ENCODE measurements at places on chromosomes 4 and X. TPM values are rescaled to one million over a fixed set of nuclear protein-coding genes. Genes with fewer than 3 reads are reported as not detected.
A peak's percentile ranks its signal among the peaks of the same experiment; 100 is the strongest.

The CACNA1F gene
- 1.0 TPM for total RNA-seq

The TRIML2 gene
- total RNA-seq, result not detected

The PLP1 gene
- total RNA-seq, result 326 TPM

- DNase-seq, result no peak
- no peak overlapping the region for H3K27ac ChIP-seq
- H3K27me3 ChIP-seq, result no peaks in the 10 kb centered on the region
- H3K4me3 ChIP-seq, result no peak overlapping the region
- no peaks in the 10 kb centered on the region for H3K36me3 ChIP-seq
Observed at GRCh38 chrX:47568656-47569295, 7.8 kb downstream of the ARAF start.

DNA sequence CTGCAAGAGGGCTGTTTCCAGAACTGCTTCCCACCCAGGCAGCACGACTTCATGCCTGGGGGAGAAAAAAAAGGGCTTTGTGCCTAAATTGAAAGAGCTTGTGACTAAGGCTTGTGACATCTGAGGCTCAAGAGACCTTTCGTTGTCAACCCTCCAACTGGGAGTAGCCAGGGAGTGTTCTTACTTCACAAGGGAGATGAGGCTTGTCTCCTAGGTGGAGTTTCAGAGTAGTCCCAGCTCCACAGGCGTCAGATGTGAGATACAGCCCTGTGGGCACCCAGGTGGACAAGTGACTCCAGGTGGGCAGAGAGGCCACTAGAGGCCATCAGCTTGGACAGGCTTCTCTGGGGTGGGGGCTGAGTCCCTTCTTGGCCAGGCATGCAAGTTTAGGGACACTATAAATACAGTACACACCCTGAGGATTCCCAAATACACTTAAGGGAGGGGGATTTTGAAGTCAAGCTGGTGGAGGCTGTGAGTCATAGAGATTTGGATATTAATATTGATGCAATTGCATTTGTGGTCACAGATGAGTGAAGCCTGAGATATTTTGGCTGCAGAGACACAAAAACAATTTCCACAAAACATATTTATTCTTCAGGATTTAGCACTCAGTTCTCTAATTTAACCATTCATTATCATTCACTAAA lies 40.1 kb upstream of the SETD7 start:
- no peaks in the 10 kb centered on the region for H3K36me3 ChIP-seq
- no peaks in the 10 kb centered on the region for H3K4me1 ChIP-seq
- peak; percentile 67 for DNase-seq
- H3K4me3 ChIP-seq, result no peak overlapping the region

All from tibial nerve (tissue), 4 donors.